ENCODE measurements at places on chromosomes 7 and 10.

GRCh38 chr7:105277341-105277740, 111.4 kb downstream of the SRPK2 start:
- no peak for DNase-seq

- no peak for DNase-seq
These were observed 39.4 kb downstream of the CCDC71L start for GRCh38 chr7:106621393-106622132.

- no peak for DNase-seq
These were observed 300.1 kb downstream of the PTEN start for GRCh38 chr10:88163572-88163971.

DNA sequence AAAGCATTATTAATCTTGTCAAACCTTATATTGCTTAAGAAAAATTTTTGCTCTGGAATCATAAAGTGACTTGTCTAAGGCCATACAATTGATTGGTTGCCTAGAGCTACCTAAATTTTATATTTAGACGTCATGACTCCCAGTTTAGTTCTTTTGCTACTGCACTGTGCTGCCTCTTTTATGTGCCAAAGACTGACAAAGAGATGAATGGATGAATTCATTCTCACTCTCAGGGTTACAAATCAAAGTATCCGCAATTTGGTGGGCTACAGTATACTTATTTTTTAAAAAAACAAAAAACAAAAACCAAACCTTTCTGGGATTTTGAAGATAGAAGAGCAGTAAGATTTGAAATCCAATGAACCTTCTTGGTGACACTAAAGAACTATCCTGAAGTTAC, 27.7 kb upstream of the TMEM229A start:
- DNase-seq = no peak

DNA sequence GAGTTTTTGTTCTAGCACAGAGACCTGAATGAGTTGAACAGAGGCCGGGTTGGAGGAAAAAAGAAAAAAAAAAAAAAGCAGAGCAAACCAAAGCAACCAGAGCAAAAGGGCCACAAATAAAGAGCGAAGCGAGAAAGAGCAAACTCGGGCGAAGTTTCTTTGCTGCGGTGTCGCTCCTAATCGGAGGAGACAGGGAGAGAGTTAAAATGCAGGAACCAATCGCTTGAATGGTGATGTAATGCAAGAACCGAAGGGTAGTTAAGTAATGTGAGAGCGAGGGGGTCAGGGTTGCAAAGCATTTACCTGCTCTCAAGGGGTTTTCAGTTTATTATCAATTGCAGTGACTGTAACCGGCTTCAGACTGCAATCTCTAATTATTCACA, 271.7 kb downstream of the TRIL start:
- DNase-seq = peak; percentile 88

- no peak for DNase-seq
These were observed 841.1 kb upstream of the SORCS1 start for GRCh38 chr10:108005627-108006026.

DNA sequence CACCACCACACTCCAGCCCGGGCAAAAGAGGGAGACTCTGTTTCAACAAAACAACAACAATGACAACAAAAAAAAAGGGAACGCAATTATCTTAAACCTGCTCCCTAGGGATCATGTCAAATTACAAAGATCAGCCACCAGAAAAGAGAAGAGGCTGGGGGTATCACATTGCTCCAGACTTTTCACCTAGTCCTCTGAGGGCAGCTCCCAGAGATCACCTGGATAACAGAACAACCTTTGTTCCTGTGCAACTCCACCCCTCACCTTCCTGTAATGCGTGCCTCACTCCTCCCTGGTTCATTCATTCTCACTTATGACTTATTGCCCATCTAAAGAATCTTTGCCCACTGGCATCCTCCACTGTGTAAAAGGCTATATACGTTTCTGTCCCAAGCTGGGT, 31.8 kb downstream of the SVOPL start:
- DNase-seq = no peak

DNA sequence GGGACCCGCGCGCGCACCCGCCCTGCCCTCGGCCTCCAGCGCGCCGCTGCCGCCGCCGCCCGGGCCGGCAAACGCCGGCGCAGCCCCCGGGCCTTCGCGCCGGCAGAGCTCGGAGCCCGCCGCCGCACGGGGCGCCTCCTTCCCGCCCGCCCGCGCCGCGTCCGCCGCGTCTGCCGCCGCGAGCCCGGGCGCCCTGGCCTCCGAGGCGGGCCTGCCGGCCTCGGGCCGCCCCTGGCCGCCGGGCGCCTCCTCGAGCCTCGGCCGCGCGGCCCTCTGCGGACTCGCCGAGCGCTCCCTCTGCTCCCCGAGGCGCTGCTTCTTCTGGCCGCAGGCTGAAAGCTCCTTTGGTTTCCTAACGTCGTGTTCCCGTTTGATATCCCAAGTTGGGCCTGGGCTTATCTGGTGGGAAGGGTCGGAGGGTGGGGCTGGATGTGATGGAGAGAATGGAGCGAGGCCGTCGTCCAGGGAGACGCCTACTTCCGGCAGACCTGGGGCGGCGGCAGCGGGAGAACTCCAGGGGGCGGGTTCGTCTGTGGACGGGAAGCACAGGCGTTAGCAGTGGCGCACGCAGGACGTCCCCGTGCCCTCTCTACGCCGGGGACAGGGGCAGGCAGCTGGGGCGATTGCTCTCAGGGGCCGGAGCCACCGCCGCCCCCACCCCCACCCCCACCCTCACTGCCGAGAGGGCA, 221.0 kb downstream of the PHTF2 start:
- DNase-seq = peak; percentile 91

GRCh38 chr7:2474224-2474623, 2.0 kb downstream of the GRIFIN start:
- no peak for DNase-seq

GRCh38 chr10:93856349-93857145, 37.2 kb upstream of the SLC35G1 start:
- DNase-seq = no peak

DNA sequence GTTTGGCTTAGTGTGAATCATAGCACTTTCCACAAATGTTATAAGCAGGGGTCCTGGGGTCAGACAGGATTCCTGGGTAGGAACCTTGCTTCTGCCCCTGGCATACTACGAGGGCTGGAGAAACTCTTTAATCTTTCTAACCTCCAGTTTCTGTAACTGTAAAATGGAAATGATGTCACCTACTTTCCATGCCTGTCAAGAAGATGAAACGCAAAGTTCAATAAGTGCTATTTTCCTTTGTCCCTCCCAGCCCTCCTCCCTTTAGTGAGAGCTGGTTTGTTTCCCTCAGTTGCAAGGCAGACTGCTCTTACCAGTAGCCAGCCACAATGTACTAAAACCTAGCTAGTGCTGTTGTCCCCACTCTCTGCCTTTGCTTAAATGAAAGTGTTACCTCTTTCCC, 117.1 kb upstream of the HPS1 start:
- no peak for DNase-seq

DNA sequence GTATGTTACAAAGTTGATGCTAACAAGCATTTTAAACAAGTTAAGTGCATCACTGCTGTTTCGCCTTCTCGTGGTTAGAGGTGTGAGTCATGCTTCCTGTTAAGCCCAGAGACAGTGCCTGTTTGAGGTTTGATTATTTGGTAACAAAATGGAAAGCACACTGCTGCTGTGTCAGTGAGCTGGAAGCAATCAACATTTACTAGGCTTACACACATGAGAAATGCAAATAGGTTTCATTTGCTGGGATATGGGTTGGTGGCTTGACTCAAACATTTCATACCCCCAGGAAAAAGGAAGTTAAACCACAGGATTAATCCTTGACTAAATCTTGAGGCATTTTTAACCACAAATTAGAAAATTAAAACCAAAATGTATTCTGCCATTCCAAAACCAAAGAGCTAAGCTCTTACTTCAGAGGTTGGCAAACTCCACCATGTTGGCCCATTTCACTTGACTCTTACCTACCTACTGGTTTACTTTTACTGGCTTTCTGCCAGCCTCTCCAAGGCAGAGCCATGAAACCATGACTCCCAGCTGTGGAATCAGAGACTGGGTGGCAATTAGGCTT, 139.2 kb downstream of the ETV1 start:
- no peak for DNase-seq

DNA sequence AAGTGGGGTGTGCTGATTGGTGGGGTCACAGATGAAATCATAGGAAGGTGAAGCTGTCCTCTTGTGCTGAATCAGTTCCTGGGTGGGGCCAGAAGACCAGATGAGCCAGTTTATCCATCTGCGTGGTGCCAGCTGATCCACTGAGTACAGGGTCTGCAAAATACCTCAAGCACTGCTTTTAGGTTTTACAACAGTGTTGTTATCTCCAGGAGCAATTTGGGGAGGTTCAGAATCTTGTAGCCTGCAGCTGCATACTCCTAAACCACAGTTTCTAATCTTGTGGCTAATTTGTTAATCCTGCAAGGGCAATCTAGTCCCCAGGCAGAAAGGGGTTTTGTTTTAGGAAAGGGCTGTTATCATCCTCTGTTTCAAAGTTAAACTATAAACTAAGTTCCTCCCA, 17.0 kb upstream of the IFRD1 start:
- no peak for DNase-seq

- no peak for DNase-seq
These were observed 64.9 kb downstream of the PRKG1 start for GRCh38 chr10:51139176-51139575.

DNA sequence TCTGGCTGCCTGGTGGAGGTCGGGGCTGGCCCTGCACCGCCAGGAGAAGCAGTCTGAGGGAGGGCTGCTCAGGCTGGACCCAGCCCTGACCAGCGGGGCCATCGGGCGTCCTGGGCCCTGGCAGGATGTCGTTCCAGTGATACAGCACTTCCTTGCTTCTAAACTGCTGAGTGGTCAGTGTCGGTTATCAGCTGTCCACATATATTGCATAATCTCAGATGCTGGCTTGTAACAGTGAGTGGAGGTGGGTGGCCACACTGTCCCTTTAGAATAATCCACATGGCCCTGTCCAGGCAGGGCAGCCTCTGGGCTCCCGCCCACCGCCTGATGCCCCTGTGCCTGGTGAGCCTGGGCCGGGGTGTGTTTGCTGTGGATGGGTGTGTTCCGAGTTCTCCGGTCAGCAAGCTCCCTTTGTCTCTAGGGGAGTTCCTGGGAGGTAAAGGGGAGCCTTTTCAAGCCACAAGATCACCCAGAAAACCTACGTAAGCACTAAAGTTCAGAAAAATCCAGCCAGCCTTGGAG, 86.1 kb downstream of the LHPP start:
- no peak for DNase-seq

- DNase-seq = no peak
These were observed 318.3 kb upstream of the LRRN3 start for GRCh38 chr7:110772615-110773014.

- no peak for DNase-seq
These were observed 386.2 kb downstream of the KCNMA1 start for GRCh38 chr10:77251297-77252013.

- DNase-seq = no peak
These were observed 78.3 kb upstream of the THSD7A start for GRCh38 chr7:11910253-11910652.

DNA sequence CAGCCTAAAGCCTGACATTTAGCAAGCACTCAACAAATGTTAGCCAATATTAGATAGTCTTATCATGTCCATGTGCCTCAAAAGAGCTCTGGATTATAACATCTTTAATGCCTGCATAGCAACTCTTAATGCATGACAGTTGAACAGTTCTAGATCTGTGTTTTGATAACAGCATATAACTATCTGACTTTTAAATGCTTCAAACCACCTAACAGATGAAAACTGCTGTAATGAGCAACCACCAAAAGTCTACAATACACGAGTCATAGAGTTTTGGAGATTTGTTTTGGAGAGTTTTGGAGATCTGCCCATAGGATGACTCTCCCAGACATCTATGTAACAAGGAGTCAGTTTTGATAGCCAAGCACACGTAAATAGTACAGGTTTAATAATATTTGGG, 227.3 kb downstream of the TWIST1 start:
- no peak for DNase-seq

DNA sequence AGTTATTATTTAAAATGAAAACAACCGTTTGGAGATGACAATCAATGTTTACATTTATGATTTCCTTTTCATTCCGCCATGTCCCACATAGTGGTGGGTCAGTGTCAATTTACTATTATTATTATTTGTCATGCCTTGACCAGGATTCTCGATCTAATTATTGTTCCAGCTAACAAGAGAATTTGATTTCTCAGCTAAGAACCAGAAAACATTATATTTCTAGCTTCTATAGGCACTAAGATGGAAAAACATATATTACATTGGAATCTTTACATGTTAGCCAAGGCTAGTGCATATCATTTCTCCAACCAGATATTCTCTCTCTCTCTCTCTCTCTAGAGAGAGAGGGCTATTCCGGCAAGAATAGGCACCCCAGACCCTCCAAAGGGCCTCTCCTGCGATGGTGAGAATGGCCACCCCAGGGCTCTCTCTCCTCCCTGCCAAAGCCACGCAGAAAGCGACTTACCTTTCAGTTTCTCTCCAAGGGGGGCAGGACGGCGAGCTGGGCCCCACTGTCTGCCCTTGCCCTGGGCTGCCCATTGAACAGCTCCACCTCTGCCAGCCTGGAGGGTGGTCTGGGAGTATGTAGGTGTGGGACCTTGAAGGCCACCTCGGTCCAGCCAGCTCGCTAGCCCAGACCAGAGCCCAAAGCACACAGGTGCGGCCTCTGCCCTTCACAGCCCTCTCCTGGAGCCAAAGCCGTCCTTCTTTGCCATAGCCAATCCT, 2.4 kb downstream of the HOXA3 start:
- peak; percentile 88 for DNase-seq

DNA sequence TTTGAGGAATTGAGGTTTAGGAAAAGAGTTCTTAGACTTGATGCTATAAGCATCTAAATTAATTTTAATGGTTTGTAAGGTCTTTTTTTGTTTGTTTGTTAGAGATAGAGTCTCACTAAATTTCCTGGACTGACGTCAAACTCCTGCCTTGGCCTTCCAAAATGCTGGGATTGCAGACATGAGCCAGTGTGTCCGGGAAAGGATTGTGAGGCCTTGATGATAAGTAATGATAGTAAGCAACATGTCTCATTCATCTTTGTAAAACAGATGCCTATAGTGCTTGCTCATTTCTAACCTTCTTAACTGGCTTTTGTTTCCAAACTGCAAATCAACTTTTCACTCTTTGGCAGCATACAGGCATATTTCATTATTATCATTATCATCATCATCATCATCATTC, 176.0 kb upstream of the KCND2 start:
- DNase-seq = no peak

DNA sequence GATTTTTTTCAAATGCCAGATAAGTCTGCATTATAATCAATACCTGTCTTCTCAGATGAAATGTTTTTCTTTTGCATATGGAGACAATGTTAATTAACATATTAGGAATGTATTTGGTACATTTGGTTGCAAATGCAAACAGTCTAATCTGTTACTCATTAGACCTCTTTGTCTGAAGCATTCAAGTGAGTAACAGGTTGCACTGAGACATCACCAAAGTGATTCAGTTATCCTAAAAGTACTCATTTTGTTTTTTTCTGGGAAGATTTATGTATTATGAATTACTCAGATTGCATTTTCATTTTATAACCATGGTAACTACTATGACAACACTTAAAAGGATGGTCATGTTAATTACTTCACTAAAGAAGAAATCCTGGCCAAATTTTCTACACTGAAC, 513.6 kb downstream of the HTR7 start:
- DNase-seq = no peak

- DNase-seq = no peak
These were observed 5.2 kb downstream of the PEX1 start for GRCh38 chr7:92523110-92523509.

- no peak for DNase-seq
These were observed 12.4 kb upstream of the ZMIZ1 start for GRCh38 chr10:79056361-79056735.

- no peak for DNase-seq
These were observed 31.9 kb downstream of the RPS24 start for GRCh38 chr10:78065611-78066010.

GRCh38 chr10:119706521-119707278, 19.1 kb upstream of the INPP5F start:
- DNase-seq = no peak

- no peak for DNase-seq
These were observed 34.4 kb upstream of the SLC29A4 start for GRCh38 chr7:5248201-5248885.
